Activated CD4-positive, CD25-positive, alpha-beta regulatory T cell (primary cell): ENCODE measurements at places on chromosomes 5 and 9.

- no peak for DNase-seq
Measured at GRCh38 chr5:138841531-138841930, 33.6 kb downstream of the LRRTM2 start.

DNA sequence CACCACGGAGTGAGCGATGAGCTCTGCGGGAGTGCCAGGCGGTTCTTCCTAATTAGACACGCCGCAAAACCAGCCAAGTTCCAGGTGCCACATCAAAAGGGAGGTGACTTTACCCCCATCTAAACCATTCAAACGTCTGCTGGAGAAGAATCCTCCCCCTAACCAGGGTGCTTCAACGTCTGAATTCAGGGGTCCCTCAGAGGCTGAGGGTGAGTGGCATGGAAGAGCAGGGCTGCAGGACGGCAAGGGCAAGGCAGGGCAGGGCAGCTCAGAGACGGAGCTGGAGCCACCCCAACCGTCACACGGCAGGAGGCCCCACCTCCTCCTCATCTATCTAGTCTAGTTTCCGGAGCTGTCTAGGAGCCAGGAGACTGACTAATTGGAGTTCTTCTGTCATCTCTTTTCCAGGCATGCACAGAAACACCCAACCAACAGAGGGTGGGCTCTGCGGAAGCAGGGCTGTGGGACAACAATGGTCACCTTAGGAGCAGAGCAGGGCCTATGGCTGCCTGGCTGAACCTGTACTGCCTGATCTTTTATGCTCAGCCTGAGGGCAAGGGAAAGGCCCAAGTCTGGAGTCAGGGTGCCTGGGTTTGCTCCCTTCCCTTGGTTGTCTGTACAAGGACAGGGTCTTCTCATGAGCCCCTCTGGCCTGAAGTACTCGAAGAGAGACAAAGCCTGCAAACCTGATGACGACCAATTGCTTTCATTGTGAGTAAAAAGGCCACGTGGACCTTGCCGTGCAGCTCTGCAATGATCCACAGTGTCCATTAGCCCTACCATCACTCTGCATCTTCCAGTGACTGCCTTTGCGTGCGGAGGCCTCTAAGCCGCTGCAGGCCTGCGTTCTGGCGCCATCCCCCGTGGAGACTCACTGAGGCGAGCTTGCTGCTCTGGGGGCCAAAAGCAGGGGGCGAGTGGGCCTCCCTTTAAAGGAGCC, 81.0 kb upstream of the SLC25A51 start:
- DNase-seq: no peak

DNA sequence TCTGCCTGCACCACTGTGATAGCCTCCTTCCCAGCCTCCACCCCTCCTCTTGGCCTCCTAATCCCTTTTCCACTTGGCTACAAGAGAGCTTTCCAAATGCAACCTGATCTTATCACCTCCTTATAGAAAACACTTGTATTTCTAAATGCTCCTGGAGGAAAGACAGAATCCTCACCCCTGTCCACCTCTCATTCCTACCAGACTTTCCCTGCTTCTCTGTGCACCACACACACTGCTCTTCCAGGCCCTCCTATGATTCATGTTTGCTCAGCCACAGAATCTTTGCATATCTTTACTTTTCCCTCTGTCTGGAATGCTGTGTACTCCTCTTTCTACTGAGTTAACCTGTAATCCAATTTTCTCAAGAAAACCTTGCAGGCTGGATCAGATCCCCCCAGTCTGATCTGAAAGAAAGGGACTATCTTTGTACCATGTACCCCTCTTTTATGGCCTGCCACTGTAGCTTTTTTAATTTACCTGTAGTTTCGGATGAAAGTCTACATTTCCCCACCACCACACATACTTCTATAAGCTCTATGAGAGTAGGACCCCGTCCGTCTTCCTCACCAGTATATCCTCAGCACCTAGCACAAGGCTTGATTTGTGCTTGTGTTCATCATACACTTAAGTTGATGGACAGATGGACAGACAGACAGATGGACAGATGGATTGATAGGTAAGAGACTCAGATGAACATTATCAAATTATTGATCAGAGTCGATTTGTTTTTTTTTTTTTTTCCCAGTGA, 95.3 kb downstream of the GALNT10 start:
- DNase-seq: no peak

GRCh38 chr5:143108498-143109128, 294.9 kb downstream of the NR3C1 start:
- DNase-seq: no peak

DNA sequence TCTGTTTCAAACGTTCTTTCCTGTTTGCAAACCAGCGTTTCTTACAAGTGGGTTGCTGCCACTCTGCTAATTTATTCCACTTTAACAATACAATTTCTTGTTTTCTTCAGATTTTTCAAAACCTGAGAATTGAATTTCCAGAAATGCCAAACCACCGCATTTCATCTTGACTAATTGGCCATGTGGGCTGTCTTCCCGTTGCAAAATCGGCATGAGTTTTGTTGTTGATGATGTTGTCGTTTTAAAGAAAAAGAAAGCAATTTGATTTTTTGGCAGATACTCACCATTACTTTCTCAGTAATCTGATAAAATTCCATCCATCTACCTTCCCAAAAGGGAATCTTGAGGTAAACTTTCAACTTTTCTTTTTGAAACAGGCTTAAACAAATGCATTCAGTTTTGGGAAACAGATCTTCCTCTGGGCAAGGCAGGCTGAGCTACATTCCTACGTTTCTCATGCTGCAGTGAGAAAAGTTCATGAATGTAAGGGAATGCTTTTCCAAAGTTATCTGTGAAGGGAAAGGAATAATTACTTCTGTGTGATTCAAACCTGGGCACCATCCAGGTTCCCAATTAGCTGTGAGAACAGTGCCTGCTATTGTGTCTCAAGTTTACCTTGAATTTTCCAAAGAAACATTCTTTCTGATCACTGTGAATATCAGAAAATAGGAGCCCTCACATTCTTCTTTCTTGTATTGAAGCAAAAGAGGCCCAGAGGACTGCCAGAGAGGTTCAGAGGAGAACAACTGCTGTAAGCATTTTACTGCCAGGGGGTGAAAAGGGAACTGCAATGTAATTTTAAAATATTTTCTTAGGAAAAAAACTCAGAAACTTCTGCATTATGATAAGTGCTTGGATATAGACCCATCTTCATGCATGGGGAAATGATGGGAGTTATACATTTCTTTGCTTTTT, 100.7 kb upstream of the TUT7 start:
- no peak for DNase-seq

- DNase-seq: no peak
Measured at GRCh38 chr9:88957526-88957925, 33.7 kb upstream of the S1PR3 start.

- DNase-seq: no peak
Measured at GRCh38 chr5:66144834-66145390, 812 bp downstream of the SREK1 start.

- no peak for DNase-seq
Measured at GRCh38 chr5:120535900-120536299, 71.8 kb downstream of the PRR16 start.

GRCh38 chr9:2833096-2833495, 10.8 kb downstream of the PUM3 start:
- no peak for DNase-seq

DNA sequence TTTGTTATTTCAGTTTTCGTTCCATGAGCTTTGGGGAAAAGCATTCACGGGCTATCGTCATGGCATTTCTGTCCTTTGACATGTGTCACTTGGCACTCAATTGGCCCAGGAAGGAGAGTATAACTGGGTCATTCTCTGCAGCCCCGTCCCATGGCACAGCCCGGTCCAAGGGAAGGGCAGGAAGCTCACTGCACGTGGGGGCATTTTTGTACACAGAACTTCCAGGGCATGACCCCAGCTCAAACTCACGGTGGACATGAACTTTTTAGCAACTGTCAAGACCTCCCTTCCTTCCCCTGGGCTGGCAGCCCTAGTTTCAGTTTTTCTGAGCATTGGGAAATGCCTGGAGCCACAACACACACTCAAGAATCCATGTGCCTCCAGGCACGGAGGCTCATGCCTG, 161.6 kb upstream of the PANK3 start:
- DNase-seq: no peak

GRCh38 chr9:130940693-130941576, 1.9 kb upstream of the FIBCD1 start:
- DNase-seq: peak; percentile 40

GRCh38 chr5:169223595-169223953, 77.4 kb downstream of the SLIT3 start:
- no peak for DNase-seq

- no peak for DNase-seq
Measured at GRCh38 chr9:75000835-75001234, 27.3 kb downstream of the CARNMT1 start.

DNA sequence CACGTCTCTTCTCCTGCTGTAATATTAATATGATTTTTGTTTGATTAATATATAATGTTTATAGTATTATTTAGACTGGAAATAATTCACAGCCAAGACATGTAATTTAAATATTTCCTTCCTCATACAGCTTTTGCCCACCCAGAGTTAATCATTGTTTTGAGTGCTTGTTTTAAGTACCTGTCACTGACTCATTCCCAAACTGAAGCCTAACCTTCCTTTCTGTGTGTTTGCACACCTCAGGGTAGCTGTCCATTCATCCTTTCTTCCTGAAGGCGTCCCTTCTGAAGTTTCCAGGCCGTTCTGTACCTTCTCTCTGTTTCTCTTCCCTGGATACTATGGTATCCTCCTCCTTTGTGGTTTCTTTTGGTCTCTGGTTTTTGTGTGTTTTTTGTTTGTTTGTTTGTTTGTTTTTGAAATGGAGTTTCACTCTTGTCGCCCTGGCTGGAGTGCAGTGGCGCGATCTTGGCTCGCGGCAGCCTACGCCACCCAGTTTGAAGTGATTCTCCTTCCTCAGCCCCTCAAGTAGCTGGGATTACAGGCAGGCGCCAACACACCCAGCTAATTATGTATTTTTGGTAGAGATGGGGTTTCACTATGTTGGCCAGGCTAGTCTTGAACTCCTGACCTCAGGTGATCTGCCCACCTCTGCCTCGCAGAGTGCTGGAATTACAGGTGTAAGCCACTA, 312.4 kb downstream of the DOCK8 start:
- DNase-seq: no peak
